ENCODE measurements at places on chromosomes 7 and 10. TPM values are rescaled to one million over a fixed set of nuclear protein-coding genes. Genes with fewer than 3 reads are reported as not detected.
A peak's percentile ranks its signal among the peaks of the same experiment; 100 is the strongest.

DNA sequence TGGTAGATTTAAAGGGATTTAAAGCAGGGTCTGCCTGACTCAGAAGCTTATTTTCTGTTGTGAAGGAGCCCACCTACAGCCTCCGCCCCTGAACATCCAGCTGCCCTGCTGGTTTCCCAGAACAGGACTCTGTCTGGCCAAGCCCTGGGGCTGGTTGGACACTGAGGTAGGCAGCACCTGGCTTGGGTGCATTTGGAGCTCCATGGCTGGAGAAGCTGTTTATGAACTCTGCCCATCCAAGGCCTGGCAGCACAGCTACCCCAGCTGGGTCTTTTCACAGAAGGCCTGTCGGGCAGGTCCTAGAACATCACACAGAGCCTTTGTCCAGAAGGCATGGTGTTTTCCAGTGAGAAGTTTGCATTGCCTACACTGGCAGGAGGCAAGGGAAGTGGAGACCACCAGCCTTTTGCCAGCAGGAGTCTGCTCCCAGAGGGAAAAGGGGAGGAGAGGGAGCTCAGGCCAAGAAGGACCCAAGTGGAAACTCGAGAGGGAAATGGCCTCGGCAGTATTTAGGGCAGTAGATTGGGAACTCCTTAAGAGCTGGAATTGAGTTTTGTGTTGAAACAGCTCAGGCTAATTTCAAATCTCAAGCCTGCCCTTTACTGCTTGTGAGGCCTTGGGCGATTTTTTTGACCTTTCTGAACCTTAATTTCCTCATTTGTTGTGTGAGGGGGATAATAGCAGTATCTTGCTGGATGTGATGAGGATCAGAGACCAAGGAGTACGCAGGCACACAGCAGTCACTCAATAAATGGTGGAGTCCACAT lies 12.3 kb upstream of the PDCD4 start:
- DNase-seq, result no peak
- no peaks in the 10 kb centered on the region for H3K36me3 ChIP-seq
- peaks cover 74% of the 10 kb centered on the region for H3K4me1 ChIP-seq

DNA sequence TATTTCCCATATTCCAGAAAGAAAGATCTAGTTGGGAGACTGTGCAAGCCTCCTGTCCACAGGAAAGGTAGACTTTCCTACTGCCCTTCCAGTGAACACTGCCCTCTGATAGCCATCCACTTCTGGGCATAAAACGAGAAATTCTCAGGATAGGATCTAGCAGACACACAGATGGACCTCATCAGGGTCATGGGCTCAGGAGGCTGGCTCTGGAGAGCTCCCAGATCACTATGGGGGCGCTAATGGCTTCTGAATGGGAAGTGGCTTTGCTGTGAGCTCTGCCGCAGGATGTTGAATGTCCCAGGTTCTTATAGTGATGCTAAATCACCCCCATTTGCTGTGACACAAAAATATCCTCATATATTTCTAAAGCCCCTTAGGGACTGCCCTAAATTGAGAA lies 77.1 kb downstream of the SVIL start:
- no peak overlapping the region for H3K4me3 ChIP-seq
- DNase-seq, result no peak
- H3K27ac ChIP-seq, result no peak overlapping the region
- H3K27me3 ChIP-seq, result no peaks in the 10 kb centered on the region
- H3K4me1 ChIP-seq, result no peaks in the 10 kb centered on the region

CCDC126 gene
- 22.8 TPM for total RNA-seq

DNA sequence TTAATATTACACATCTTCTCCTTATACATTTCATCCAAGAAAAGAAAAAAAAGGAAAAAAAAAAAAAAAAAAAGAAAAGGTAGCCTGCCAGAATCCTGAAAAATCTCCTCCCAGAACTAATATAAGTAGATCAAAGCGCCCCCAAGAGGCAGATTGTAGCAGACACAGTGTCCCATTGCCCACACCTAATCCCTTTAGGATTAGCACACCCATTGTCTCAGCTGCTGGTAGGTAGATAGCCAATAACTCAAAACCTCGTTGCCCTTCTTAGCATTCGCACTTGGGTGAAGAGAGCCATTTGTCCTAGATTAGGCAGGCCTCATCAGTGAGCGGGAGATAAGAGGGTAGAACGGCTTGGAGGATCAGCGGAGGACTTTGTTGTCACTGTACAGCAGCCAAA lies 100.2 kb upstream of the SORCS1 start:
- no peak overlapping the region for H3K27ac ChIP-seq
- no peaks in the 10 kb centered on the region for H3K27me3 ChIP-seq
- no peaks in the 10 kb centered on the region for H3K4me1 ChIP-seq

DNA sequence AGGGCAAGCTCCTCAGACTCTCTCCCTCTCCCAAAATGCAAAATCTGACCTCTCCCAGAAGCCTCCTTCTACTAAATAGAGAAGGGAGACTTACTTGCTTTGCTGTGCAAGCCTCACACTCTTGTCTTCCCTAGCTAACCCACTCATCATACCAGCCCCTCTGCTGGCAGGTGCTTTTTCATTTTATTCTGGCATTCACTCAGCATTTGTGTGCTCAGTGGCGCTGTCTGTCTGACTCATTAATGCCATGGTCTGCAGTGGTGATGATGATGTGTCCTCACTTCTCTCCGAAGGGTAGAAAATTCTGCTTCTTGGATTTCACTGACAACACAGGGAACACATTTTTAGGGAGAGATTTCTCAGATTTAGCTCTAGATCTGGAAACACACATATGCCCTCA lies 22.0 kb upstream of the BTRC start:
- H3K27ac ChIP-seq, result no peak overlapping the region
- no peaks in the 10 kb centered on the region for H3K4me1 ChIP-seq
- no peak overlapping the region for H3K4me3 ChIP-seq
- no peaks in the 10 kb centered on the region for H3K36me3 ChIP-seq
- peaks cover 8% of the 10 kb centered on the region for H3K27me3 ChIP-seq

DNA sequence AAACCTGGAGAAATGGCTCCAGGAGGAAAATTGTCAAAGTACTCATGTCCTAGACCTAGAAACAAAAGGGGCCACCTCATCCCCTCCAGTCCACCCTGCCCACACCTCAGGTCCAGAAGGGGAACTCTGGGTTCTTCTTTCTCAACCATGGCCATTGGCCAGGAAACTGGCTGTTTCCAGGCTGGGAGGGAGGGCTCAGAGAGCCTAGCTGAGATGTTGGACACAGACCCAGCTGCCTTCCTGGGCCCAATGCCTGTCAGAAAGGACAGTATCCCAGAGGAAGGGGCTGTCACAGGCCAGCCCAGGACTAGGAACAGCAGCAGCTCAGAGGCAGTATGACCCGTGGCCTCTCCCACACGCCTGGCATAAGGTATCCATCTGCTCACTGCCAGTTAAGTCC lies 9.6 kb downstream of the GRID1 start:
- no peak overlapping the region for H3K4me3 ChIP-seq
- H3K27me3 ChIP-seq, result peaks cover 2% of the 10 kb centered on the region
- no peaks in the 10 kb centered on the region for H3K4me1 ChIP-seq
- no peak overlapping the region for H3K27ac ChIP-seq
- H3K36me3 ChIP-seq, result no peaks in the 10 kb centered on the region

GRCh38 chr7:106218546-106218945 lies 66.2 kb downstream of the NAMPT start:
- H3K36me3 ChIP-seq, result no peaks in the 10 kb centered on the region
- H3K27ac ChIP-seq, result no peak overlapping the region
- no peak overlapping the region for H3K4me3 ChIP-seq

FFAR4 gene
- total RNA-seq, result 17.1 TPM

GRCh38 chr7:2371329-2371728 lies 16.7 kb downstream of the EIF3B start:
- H3K27me3 ChIP-seq, result no peaks in the 10 kb centered on the region
- no peak overlapping the region for H3K4me3 ChIP-seq
- H3K36me3 ChIP-seq, result peaks cover 92% of the 10 kb centered on the region
- H3K27ac ChIP-seq, result no peak overlapping the region
- no peak for DNase-seq
- no peaks in the 10 kb centered on the region for H3K4me1 ChIP-seq

ACBD5 gene
- 42.6 TPM for total RNA-seq

LRIT2 gene
- total RNA-seq, result not detected

FAM237B gene
- total RNA-seq, result not detected

- no peak for DNase-seq
- H3K4me3 ChIP-seq, result no peak overlapping the region
- H3K4me1 ChIP-seq, result no peaks in the 10 kb centered on the region
- no peak overlapping the region for H3K27ac ChIP-seq
Observed at GRCh38 chr10:113770346-113770745, 18.9 kb downstream of the PLEKHS1 start.

PAPOLB gene
- not detected for total RNA-seq

RTKN2 gene
- total RNA-seq, result 2.7 TPM

- peak overlapping the region; percentile 8 for H3K4me3 ChIP-seq
- no peak for DNase-seq
- H3K27me3 ChIP-seq, result peaks cover 45% of the 10 kb centered on the region
- H3K4me1 ChIP-seq, result peaks cover 16% of the 10 kb centered on the region
- H3K36me3 ChIP-seq, result no peaks in the 10 kb centered on the region
- H3K27ac ChIP-seq, result no peak overlapping the region
Observed at GRCh38 chr10:59177031-59177797, 771 bp downstream of the PHYHIPL start.

- no peak overlapping the region for H3K27ac ChIP-seq
- H3K4me1 ChIP-seq, result no peaks in the 10 kb centered on the region
- no peak for DNase-seq
- H3K36me3 ChIP-seq, result no peaks in the 10 kb centered on the region
- no peak overlapping the region for H3K4me3 ChIP-seq
Observed at GRCh38 chr7:148746135-148746534, 47.4 kb downstream of the CUL1 start.

DNA sequence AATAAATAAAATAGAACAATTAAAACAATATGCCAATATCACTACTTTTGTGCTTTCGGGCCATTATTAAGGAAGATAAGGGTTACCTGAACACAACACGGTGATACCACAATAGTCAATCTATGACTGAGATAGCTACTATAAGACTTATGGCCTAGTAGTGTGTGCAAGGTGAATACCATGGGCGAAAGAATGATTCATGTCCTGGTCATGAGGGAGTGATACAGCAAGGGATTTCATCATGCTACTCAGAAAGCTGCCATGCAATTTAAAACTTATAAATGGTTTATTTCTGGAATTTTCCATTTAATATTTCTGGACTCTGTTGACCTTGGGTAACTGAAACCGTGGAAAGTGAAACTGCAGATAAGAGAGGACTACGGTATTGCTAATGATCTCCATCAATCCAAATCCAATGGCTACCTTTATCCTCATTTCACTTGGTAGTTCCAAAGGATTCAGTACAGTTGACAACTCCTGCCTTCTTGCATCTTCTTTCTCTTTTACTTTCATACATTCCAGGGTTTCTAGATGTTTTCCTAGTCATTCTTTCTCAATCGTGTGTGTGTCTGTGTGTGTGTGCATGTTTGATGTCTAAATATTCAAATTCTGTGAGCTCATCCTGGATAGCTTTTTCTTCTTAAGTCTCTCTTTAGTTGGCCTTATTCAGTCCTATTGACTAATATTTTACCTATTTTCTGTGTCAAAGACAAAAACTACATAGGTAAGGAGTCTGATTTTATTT lies 100.5 kb upstream of the MAGI2 start:
- H3K27ac ChIP-seq, result no peak overlapping the region
- no peaks in the 10 kb centered on the region for H3K4me1 ChIP-seq
- H3K27me3 ChIP-seq, result no peaks in the 10 kb centered on the region
- no peak for DNase-seq
- H3K4me3 ChIP-seq, result no peak overlapping the region
- H3K36me3 ChIP-seq, result no peaks in the 10 kb centered on the region

CDK5 gene
- 1.1 TPM for total RNA-seq

DNA sequence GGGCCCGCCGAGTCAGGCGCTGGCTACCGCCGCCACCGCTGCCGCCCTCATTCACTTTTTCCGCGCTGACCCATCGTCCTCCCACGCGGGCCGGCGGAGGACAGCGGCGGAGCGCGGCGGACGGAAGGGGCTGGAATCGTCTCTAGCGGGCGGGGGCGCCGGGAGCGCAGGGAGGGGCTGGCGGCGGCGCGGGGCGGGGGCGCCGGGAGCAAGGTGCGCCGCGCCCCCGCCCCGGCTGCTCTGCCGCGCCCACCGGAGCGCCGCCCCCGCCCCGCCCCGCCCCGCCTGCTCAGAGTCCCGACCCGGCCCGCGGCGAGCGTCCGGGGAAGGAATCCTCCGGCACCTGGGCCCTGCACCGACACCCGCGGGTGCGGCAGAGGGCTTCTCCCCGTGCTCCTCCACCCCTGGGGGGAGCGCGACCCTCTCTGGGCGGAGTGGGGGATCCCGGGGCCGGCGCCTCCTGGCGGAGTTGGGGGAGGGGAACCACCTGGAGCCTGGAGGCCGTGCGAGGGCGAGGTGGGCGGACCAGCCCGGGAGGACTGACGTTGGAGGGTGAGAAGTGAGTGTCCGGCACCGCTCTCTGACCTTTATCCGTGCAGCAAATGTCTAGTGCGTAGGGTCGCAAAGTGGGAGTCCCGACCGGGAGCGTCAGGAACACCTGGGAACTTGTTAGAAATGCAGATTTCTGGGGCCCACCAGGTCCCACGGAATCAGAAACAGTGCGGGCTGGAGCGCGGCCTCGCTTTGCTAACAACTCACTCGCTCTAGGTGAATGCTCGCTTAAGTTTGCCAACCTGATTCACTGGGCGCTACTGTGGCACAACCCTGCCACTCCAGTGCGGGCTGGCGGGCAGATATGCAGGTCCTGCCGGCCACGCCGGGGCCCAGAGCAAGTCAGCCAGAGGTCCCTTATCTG lies at the start of gene COBL:
TSS of gene COBL (minus strand) at position 144 of the 916 bp plus-strand sequence. CDS start 176 bp downstream, outside the sequence.
- no peaks in the 10 kb centered on the region for H3K36me3 ChIP-seq
- peak within 1 kb of the TSS; percentile 79 for H3K27ac ChIP-seq
- H3K4me1 ChIP-seq, result peaks cover 22% of the 10 kb centered on the region
- H3K27me3 ChIP-seq, result peaks cover 18% of the 10 kb centered on the region
- DNase-seq, result peak; percentile 54

DNA sequence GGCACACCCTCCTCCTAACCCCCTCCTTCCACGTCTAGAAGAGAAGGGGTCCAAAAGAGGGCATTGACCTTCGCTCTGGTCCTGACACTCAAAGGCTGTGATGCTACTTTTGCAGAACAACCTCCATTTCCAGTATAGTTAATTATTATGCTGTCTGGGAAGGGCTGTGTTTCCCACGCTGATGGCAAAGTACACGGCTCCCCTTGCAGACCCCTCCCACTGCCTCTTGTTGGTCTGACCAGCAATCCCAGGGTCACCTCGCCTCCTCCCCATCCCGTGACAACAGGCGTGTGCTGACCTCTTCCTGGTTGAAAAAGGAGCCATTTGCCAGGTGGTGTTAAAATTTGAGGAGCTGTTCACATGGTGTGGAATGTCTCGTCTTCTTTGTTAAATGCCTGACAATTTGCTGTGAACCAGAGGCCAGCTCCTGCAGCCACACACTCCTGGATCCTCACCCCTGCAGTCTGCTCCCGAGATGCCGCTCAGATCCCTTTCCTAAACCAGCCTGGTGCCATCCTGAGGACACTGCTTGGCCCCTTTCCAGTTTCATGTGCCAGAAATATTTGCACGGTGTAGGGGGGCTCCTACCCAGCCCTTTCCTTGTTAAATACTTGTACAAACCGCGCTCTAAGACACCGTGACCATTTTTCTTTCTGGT lies 321.7 kb downstream of the WDR37 start:
- H3K4me1 ChIP-seq, result no peaks in the 10 kb centered on the region
- no peaks in the 10 kb centered on the region for H3K36me3 ChIP-seq
- DNase-seq, result no peak

LEP gene
- 1.1 TPM for total RNA-seq

Measured in transverse colon (tissue), 4 donors.